ENCODE measurements at places on chromosomes 13 and 19.

- no peak for DNase-seq
Measured at GRCh38 chr19:12607631-12608030, 3.0 kb downstream of the ZNF490 start.

- DNase-seq: no peak
Measured at GRCh38 chr19:13329766-13330165, 176.5 kb downstream of the CACNA1A start.

GRCh38 chr19:28427376-28428083, 785.4 kb downstream of the UQCRFS1 start:
- DNase-seq: no peak

DNA sequence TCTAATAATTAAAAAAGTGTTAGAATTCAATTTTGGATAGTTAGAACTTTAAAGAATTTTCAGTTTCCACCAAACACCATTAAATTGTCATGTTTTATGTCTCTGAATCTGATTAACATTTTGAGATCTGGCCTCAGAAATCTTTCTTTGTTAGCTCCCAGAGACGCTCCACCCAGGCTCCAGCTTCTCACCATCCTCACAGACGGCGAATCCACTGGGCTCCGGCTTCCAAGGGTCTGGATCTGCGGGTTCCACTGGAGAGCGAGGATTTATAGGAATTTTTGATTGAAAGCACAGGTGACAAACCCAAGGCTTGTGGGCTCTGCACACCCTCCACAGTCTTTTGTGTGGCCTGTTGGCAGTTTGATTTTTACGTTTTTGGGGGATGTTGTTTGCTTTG, 160.6 kb downstream of the URI1 start:
- DNase-seq: no peak

DNA sequence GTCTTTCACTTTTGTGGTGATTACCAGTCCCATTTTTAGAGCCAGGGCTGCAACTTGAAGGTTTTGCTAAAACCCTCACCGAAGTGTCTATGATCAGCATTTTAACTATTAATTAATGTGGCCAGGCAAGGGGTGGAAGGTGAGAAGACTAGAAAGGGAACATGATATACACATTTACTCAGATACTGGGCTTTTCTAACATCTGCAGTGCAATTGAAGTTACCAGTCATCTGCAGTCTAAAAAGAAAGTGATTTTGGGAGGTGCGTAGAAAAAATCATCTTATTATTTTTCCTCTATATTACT, 481 bp downstream of the ALOX5AP start:
- no peak for DNase-seq

- no peak for DNase-seq
Measured at GRCh38 chr19:10111405-10111811, at the start of gene P2RY11. Gene P2RY11, plus strand, starts transcription at chr19:10111693. Its CDS starts 29 bp downstream, at chr19:10111722.

GRCh38 chr13:80814541-80814940, 473.6 kb upstream of the SPRY2 start:
- DNase-seq: no peak
